CD4-positive, alpha-beta memory T cell (primary cell): ENCODE measurements at places on chromosomes 5 and 9. TPM values are rescaled to one million over a fixed set of nuclear protein-coding genes. Genes with fewer than 3 reads are reported as not detected.

Gene ECM2
- not detected for total RNA-seq

Gene FLT4
- 6.9 TPM for total RNA-seq

Gene PSD2
- total RNA-seq, result not detected

Gene RNF44
- 247 TPM for total RNA-seq

DNA sequence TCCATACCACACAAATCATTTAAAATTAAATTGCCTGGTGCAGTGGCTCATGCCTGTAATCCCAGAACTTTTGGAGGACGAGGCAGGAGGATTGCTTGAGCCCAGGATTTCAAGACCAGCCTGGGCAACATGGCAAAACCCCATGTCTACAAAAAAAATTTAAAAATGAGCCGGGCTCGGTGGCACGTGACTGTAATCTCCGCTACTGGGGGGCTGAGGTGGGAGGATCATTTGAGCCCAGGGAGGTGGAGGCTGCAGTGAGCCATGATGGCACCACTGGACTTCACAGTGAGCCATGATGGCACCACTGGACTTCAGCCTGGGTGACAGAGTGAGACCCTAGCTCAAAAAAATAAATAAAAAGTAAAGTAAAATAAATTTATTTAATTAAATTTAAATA lies 40.9 kb downstream of the LYRM7 start:
- no peaks in the 10 kb centered on the region for H3K36me3 ChIP-seq
- no peak overlapping the region for H3K27ac ChIP-seq
- H3K27me3 ChIP-seq, result no peaks in the 10 kb centered on the region
- peaks cover 66% of the 10 kb centered on the region for H3K4me1 ChIP-seq

DNA sequence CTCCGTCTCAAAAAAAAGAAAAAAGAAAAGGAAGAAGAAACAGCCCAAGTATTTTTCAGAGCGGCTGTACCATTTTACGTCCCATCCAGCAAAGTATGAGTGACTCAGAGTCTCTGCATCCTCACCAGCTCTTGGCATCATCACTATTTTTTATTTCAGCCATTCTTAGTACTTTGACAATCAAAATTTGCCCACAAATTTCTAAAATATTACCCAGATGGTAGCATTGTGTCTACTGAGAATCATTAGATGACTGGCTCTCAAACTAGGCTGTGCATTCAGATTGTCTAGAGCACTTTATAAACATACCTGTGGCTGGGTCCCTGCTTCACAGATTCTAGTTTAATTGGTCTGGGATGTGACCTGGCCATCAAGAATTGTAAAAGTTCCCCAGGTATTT lies 21.6 kb upstream of the MELK start:
- no peaks in the 10 kb centered on the region for H3K36me3 ChIP-seq
- no peaks in the 10 kb centered on the region for H3K27me3 ChIP-seq
- DNase-seq, result no peak
- no peak overlapping the region for H3K4me3 ChIP-seq
- H3K27ac ChIP-seq, result no peak overlapping the region
- H3K4me1 ChIP-seq, result no peaks in the 10 kb centered on the region

DNA sequence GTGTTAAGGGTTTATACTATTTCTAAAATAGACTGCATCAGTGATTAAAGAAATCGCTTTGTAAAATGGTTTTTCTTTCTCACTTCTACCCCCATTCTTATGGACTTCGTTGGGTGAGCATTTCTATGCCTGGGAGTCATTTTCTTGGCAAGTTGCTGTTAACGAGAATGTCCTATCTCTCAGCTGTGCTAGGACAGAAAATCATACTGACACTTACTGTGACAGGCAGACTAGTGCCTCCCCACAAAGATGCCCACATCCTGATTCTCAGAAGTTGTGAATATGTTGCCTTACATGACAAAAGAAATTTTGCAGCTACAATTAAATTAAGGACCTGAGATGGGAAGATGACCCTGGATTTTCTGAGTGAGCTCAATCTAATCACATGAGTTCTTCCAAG lies 65.1 kb upstream of the NMUR2 start:
- H3K4me1 ChIP-seq, result no peaks in the 10 kb centered on the region
- no peak for DNase-seq
- no peak overlapping the region for H3K27ac ChIP-seq
- H3K4me3 ChIP-seq, result no peak overlapping the region
- H3K27me3 ChIP-seq, result no peaks in the 10 kb centered on the region

GRCh38 chr9:129031514-129031913 lies 3.4 kb upstream of the SH3GLB2 start:
- peaks cover 17% of the 10 kb centered on the region for H3K4me1 ChIP-seq
- H3K36me3 ChIP-seq, result no peaks in the 10 kb centered on the region
- no peak overlapping the region for H3K4me3 ChIP-seq
- no peaks in the 10 kb centered on the region for H3K27me3 ChIP-seq
- H3K27ac ChIP-seq, result no peak overlapping the region

DNA sequence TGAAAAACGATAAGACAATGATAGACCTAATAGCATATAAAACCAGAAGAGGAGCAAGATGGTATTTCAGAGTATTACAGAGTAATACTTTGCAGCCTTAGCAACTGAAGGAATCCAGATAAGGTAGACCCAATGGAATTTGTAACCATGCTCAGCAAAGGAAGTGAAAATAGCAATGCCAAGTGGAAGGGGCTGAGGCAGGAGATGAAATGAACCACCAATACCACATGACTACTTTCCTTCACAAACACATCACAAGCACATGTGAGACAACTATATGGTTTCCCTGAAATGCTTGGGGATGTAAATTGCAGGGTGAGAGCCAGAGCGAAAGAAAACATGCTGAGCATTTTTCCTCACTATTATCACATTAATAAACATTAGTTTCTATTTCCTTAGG lies 79.8 kb upstream of the MELK start:
- peak; percentile 66 for DNase-seq
- H3K27ac ChIP-seq, result no peak overlapping the region
- H3K4me1 ChIP-seq, result peaks cover 46% of the 10 kb centered on the region

- no peaks in the 10 kb centered on the region for H3K36me3 ChIP-seq
- no peaks in the 10 kb centered on the region for H3K4me1 ChIP-seq
- no peak overlapping the region for H3K4me3 ChIP-seq
Measured at GRCh38 chr5:148788636-148789035, 37.8 kb upstream of the ADRB2 start.

- H3K4me3 ChIP-seq, result no peak overlapping the region
- no peak overlapping the region for H3K27ac ChIP-seq
- H3K27me3 ChIP-seq, result no peaks in the 10 kb centered on the region
Measured at GRCh38 chr5:124773315-124774311, 27.2 kb upstream of the ZNF608 start.

DNA sequence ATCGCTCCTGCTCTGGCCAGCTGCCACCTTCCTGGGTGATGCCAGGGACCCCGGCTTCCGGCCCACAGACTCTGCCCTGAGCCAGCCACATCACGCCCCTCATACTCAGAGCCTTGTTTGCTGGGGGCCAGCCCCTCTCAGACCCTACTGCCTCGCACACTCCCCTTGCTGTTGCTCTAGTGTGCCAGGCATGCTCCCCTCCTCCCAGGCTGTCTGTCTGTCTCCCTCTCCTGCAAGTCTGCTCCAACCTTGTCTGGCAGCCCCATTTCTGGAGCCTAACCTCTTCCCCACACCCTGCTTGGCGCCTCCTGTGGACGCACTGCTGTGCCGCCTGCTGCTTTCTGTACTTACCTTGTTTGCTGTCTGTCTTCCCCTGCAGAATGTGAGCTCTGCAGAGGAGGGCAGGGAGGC lies 184.7 kb downstream of the HSPA4 start:
- no peaks in the 10 kb centered on the region for H3K27me3 ChIP-seq
- no peak overlapping the region for H3K4me3 ChIP-seq
- H3K36me3 ChIP-seq, result no peaks in the 10 kb centered on the region
- no peak overlapping the region for H3K27ac ChIP-seq

DNA sequence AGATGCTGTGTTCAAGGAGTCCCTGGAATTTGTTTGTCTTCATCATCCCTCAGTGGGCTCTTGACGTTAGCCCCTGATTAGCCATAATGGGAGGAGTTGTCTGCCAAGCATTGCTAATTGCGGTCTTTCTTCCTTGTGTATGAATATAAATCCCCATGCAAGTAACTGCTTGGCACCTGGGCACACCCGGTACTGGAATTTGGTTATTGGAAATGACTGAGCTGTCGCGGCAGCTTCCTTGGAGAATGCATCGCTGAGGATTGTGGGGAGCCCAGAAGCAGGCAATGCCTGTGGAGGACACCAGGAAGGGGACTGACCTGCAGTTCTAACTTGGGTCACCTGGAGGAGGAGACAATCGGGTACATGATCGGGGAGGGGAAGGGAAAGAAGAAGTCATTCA lies 53.3 kb upstream of the CTSL start:
- no peaks in the 10 kb centered on the region for H3K36me3 ChIP-seq
- H3K4me3 ChIP-seq, result no peak overlapping the region
- DNase-seq, result no peak
- no peak overlapping the region for H3K27ac ChIP-seq
